PC-3 (cell line): ENCODE measurements at places on chromosomes 12 and 14.
A peak's percentile ranks its signal among the peaks of the same experiment; 100 is the strongest.

- DNase-seq, result no peak
Observed at GRCh38 chr12:27528788-27529187, 4.8 kb downstream of the PPFIBP1 start.

GRCh38 chr14:59055439-59056045, 132.9 kb upstream of the DAAM1 start:
- peak; percentile 92 for DNase-seq

- no peak for DNase-seq
Observed at GRCh38 chr12:42786400-42787148, 197.0 kb upstream of the PRICKLE1 start.

DNA sequence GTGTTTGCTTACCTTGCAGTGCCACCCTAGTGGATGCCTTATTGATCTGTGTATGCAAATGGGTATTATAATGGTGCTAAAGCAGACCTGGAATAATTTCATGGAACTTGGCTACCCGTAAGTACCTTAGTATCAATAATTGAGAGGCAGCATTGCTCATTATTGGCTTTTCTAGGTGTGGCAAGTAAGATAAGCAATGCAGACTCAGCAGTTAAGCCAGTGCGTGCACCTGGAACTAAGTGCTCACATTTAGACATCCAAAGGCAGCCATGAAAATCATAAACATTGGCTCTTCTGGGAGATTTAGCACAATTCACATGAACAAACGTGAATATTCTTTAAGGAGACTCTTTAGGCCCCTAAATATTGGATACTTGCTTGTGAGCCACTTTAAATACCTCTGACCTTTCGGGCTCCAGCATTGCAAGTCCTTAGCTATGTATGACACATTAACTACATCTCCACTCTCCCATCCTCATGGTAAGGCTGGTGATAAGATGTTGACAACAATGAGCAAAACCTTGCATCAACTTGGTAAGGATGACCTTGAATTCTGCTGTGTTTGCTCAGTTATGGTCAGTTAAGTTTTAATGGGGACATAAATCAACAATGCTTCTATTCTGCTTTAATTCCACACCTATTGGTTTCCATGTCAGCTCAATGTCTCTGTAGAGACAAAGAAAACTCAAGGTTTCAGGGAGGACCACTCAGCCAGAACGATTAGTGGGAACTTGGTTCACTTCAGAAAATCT, 112.0 kb downstream of the SLC5A8 start:
- no peak for DNase-seq

DNA sequence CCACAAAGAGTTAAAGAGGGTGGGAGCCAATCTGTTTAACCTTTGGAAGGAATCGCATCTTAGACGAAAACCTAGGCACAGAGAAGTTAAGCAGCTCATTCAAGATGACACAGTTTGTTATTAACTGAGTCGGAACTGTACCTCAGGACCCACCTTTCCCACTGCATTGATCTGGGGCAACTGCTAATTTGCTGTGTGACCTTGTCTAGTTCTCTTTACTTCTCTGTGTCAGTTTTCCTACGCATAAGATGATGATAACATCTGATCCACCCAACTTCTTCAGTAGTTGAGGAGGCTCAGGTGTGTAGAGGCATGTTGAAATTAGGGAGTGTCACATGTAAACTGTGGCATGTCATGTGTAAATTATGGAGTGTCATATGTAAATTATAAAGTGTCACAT, 186.2 kb downstream of the ZFP36L1 start:
- DNase-seq, result no peak

GRCh38 chr12:45216230-45216982, 511 bp downstream of the ANO6 start:
- peak; percentile 57 for DNase-seq

DNA sequence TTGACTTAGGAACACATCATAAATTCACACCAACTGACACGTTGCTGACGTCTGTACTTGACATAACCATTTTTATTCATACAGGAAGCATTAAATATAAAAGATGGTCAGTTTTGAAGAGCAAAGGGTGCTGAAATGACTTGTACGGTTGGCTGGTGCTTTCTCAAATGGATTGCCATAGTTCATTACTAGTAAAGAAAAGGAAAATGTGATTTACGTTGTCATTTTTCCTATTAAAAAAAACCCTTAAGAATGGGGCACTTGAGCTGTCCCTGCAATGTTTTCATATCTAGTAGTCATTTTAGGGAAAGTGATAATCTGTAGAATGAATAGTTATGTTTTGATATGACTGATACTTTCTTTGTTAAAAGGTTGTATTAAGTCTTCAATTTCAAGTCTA, 22.5 kb upstream of the MANSC4 start:
- DNase-seq, result no peak

- DNase-seq, result no peak
Observed at GRCh38 chr12:6685814-6686213, 3.4 kb downstream of the ZNF384 start.

- peak; percentile 62 for DNase-seq
Observed at GRCh38 chr12:53048033-53048779, 1.7 kb upstream of the TNS2 start.

- DNase-seq, result no peak
Observed at GRCh38 chr14:96180043-96180874, 24.4 kb upstream of the BDKRB2 start.

DNA sequence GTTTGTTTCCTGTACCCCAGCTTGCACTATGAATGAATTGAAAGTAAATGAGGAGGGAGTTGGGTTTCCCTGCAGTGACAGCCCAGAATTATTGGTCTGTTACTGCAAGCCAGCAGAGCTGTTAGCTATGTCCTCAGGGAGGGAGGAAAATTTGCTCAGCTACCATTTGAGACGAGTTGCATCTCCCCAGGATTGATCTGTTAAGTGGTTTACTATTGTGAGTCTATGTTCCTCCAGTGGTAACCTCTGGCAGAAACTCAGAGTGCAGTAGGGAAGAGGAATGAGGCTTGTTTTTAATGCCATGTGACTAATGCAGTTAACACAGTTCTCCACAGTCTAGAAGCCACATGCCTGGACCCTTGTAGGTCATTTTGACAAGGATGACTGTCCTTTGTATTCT, 173.9 kb downstream of the SLC15A4 start:
- no peak for DNase-seq

- no peak for DNase-seq
Observed at GRCh38 chr12:126915309-126915708, 1351.7 kb upstream of the TMEM132C start.

DNA sequence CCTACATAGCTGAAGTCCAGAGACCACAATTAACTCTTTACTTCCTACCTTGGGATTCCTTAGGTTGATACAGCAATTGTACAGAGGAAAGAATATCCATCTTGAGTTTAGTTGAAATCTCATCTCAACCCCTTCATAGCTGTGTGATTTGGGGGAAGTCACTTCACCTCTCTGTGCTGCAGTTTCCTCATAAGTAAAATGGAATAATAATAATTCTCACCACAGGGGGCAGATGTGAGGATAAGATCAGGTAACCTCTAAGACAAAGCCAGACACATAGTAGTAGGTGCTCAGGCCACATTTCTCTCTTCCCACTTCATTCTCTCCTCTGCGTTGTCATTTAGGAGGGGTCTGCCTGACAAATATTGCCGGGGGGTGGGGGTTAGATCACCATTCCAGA, 6.7 kb downstream of the FOXN4 start:
- peak; percentile 60 for DNase-seq

GRCh38 chr12:123167329-123167728, 16.4 kb upstream of the PITPNM2 start:
- DNase-seq, result no peak

DNA sequence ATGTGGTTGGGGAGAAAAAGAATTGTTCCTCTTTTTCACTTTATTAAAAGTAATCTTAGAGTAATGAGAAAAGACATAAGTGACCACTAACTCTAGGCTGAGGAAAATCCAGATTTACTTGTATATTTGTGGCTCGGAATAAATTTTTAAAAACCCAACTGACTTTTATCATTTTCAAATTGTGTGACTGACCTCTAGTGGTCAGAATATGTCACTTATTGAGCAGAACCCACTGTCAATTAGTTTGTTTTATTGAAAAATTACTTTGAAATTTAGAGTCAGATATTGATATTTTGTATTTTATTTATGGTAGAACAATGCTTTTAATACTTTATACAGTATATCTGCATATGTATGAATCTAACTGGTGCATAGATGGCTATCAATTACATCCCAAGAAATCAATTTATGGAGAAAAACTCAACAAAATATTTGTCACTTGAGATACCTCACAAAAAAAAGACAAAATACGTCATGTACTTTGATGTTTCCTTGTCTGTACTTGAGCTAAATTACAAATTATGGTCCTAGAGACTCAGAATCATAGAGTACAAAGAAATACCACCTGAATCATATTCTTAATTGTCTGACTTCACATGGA, 229.4 kb downstream of the CNTN1 start:
- DNase-seq, result peak; percentile 60

DNA sequence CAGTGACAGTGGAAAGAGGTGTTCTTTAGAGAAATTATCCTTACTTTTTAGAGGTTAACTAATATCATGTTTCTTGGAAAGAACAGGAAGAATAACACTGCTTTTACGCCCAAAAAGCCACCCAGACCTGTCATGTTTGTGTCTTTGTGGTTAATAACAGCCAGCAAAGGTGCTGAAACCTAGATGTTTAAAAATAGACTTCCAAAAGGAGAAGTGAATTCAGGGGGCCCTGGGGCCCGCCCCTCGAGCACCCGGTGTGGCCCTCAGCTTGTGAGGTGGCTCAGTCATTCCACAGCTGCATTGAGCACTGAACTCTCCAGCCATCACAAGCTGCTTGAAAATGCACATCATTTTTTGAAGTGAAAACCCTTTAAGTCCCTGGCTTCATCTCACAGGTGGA, 20.8 kb upstream of the AMN start:
- DNase-seq, result no peak

DNA sequence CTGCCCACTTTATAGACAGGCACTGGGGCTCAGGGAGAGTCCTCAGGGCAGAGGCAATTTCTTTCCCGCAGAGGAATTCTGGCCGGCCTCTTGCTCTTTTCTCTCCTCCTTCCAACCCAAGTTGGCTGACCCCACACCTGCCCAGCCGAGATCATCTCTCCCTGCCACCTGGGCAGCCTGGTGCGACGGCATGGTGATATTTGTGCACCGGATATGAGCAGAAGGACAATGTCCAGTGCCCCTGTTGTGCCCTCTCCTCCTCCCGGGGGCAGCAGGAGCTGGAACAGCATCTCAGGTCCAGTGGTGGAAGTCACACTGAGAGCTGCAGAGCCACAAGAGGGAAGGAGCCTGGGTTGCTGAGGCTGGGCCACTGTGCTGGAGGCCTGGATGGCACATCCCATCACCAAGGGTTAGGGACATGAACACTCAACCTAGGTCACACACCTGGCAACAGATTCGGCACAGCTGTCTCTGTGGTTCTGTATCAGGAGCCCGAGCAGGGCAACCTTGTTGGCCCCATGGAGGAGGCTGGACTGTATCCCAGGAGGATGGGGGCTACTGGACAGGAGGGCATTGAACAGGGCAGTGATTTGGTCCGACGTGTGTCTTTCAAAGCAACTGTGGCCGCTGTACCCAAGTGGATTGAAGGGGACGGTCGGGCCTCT, 57.7 kb upstream of the DIO3 start:
- no peak for DNase-seq

DNA sequence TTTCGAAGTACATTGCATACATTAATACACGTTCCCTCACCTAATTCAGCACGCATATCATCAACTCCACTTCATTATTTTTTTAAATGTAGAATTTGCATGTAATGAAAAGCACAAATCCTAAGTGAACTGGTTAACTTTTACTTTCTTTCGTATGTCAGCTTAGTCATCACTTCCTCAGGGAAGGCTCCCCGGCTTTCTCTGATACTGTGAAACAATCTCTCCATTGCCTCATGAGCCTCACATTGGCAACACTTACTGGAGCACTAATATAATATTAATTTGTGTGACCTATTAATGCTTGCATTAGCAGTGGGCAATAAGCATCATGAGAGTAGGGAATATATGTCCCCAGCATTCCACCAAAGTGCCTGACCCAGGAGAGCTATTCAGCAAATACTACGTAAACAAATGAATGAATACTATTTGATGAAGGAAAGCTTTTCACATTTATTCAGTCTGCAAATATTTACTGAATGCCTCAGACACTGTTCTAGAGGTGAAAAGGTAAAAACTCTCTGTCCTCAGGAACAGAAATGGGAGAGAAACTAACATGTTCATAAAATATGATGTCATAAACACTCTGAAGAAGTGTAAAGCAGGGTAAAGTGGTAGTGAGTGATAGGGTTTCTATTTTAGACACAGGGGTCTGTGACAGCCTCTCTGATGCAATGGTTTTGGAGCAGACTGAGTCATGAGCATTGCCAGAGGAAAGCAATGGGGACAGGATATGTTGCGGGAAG, 327.5 kb upstream of the DIO2 start:
- peak; percentile 71 for DNase-seq

DNA sequence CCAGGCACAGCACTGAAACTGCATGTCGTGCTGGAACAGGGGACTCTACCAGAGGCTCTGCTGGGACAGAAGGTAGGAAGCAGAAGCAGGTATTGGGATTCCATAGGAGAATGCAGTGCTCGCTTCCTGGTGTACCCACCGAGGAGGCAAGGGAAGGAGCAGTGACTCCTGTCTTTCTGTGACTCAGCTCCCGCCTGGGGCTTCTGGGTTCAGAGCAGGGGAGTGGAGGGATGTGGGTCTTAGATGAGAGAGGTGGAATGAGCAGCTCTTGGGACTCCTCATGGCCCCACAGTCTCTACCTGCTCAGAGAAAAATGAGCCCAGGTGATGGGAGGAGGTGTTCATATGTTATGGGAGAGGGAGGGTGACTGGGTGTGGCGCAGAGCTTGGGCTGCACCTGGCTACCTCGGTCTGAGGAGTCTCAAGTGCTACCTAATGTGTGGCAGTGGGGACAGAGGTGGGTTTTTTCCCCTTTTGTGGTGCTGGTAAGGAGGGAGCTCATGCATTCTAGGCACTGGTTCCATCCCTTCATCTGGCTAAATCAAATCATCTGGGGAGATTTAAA, 26.3 kb downstream of the WNT5B start:
- DNase-seq, result peak; percentile 20

DNA sequence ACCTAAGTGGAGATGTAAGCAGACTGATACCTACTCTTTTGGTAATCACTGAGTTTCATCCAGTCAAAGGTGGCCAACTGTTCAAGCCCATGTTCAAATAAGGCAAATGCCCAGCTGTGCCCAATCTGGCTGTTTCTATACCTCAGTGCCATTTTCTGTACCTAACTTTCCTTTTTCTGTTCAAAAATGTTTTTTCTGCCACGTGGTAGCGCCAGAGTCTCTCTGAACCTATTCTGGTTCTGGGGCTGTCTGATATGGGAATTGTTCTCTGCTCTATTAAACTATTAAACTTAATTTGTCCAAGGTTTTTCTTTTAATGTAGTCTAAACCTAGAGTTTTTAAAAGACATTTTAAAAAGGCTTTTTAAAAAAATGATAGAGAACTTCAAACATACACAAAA, 391.2 kb downstream of the NOVA1 start:
- DNase-seq, result peak; percentile 16

DNA sequence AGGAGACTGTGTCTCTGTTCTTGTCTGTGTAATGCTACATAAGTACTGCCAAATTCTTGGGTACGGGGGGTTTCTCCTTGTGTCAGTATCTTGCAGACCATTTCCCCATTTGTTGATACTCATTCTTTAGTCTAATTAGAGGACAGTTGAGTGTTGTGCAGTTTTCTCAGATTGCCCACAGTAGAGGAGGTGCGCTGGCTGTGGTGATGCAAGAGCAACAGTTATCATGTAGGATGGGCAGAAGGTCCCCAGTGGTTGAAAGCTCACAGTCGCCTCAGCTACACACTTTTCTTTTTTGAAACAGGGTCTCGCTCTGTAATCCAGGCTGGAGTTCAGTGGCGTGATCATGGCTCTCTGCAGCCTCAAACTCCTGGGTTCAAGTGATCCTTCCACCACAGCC, 37.8 kb upstream of the ATP2A2 start:
- no peak for DNase-seq

- peak; percentile 70 for DNase-seq
Observed at GRCh38 chr14:56874375-56874774, 64.1 kb upstream of the OTX2 start.

- peak; percentile 95 for DNase-seq
Observed at GRCh38 chr12:26298785-26299621, 103.6 kb downstream of the SSPN start.
